ENCODE measurements at places on chromosomes 3 and 15.
A peak's percentile ranks its signal among the peaks of the same experiment; 100 is the strongest.

GRCh38 chr3:57872606-57873005, 116.5 kb downstream of the SLMAP start:
- DNase-seq: peak; percentile 67

DNA sequence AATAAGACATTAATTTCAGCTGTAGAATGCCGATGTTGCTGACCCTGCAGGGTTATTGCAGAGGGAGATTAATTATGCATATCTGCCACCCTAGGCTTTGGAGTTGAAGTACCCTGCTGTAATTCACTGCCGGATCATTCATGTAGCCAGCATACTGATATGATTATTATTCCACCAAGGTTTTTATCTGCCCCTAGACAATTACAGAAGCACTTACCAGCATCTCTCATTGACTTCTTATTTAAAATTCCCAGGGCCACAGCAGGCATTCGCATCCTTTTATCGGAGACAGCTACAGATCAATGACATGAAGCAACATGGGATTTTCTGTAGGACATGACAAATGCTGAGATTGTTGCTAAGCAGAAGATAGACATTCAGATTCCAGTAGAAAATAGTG, 31.3 kb downstream of the IL1RAP start:
- no peak for DNase-seq

GRCh38 chr15:47814620-47815019, 97.3 kb downstream of the SEMA6D start:
- no peak for DNase-seq

- DNase-seq: peak; percentile 97
Observed at GRCh38 chr3:29694783-29695182, 413.9 kb downstream of the RBMS3 start.

GRCh38 chr3:79354179-79354688, 413.6 kb downstream of the ROBO1 start:
- peak; percentile 28 for DNase-seq

GRCh38 chr15:68368731-68369435, 63.1 kb downstream of the ITGA11 start:
- DNase-seq: peak; percentile 39

DNA sequence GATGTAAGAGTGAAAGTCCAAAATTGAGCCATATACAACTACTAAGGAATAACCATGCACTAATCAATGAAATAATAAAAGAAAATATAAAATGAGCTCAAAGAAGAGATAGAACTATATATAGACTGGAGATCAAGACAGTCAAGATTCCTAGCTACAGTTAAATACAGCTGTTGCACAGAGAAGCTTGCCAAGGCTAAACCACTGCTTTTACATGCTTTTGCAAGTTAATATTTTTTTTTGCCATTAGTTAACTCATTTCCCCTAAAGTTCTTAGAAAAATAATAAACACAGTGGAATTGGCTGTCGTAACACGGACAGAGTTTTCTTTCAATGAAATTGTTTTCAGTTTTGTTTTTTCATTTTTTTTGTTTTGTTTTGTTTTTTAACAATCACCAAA, 123.0 kb downstream of the VGLL3 start:
- peak; percentile 8 for DNase-seq

DNA sequence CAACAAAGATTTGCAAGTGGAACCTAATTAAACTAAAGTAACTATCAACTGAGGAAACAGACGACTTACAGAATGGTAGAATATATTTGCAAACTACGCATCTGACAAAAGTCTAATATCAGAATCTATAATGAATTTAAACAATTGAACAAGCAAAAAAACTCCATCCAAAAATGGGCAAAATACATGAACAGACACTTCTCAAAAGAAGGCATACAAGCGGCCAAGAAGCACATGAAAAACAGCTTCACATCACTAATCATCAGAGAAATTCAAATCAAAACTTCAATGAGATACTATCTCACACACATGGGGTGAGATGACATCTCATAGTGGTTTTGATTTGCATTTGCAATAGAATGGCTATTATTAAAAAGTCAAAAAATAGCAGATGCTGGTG, 128.6 kb downstream of the POLR2M start:
- no peak for DNase-seq

DNA sequence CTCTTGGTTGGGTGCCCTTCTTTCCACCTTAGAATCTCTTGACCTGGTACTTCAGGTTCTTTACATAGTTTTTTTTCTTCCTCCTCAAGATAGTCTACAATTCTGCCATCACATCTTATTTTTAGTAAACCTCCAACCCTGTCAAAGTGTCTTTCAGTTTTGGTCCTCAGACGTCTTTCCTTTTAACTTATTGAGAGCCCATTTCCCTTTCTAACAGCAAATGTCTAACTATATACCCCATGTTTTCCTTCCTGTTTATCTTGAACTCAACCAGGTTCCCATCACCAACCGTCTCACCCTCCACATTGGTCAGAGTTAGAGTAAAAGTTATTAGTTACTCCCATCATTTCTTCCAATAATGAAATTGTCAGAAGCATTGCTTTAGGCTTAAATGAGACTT, 10.4 kb downstream of the KBTBD12 start:
- no peak for DNase-seq

- no peak for DNase-seq
Observed at GRCh38 chr3:30858894-30859389, 35.5 kb downstream of the GADL1 start.

Measured in iris pigment epithelial cell (primary cell).